Sigmoid colon (tissue), 7 donors: ENCODE measurements at places on chromosomes 13 and 19. TPM values are rescaled to one million over a fixed set of nuclear protein-coding genes. Genes with fewer than 3 reads are reported as not detected.

The NKG7 gene
- polyA plus RNA-seq, result 14.5 TPM

DNA sequence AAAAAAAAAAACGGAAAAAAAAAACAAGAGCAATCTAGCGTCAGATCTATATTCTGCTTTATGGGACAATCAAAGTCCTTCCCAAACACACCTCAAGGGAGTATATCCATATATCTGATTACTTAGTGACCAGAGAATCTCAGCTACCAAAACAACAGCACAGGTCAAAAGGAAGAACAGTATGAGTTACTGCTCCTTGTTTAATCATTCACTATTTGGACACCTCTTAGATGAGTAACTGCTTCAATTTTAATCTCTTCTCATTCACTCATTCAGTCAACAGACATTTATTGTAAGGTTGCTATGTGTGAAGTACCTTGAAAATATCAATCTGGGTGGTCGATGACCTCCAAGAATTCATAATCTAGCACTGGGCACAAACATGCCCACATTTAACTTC, 193.2 kb downstream of the IRS2 start:
- H3K27ac ChIP-seq, result no peak overlapping the region
- no peaks in the 10 kb centered on the region for H3K27me3 ChIP-seq
- H3K4me3 ChIP-seq, result no peak overlapping the region
- no peak for DNase-seq
- H3K36me3 ChIP-seq, result no peaks in the 10 kb centered on the region
- H3K4me1 ChIP-seq, result no peaks in the 10 kb centered on the region

GRCh38 chr13:43805681-43806128, 18.9 kb upstream of the ENOX1 start:
- H3K4me1 ChIP-seq, result peaks cover 7% of the 10 kb centered on the region
- no peak overlapping the region for H3K27ac ChIP-seq
- no peak overlapping the region for H3K4me3 ChIP-seq
- no peaks in the 10 kb centered on the region for H3K36me3 ChIP-seq

The SIRT6 gene
- polyA plus RNA-seq, result 66.1 TPM

DNA sequence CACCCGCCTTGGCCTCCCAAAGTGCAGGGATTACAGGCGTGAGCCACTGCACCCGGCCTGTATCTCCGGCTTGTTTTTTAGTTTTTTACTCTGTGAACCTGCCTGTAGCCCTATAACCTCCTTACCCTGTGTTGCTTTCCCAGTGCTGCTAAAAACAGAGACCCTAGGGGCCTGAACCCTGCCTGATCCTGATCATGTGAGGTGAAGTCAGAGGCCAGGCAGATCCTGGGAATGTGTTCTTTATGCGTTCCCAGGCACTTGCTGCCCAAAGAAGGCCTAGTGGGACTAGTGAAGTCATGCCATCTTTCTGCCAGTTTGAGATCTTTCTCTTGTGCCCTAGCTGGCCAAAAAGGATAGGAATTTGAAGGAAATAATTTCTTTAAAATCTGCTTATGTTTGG, 4.6 kb downstream of the UBA2 start:
- H3K4me3 ChIP-seq, result no peak overlapping the region
- H3K36me3 ChIP-seq, result peaks cover 26% of the 10 kb centered on the region
- H3K4me1 ChIP-seq, result peaks cover 45% of the 10 kb centered on the region
- no peak overlapping the region for H3K27ac ChIP-seq

DNA sequence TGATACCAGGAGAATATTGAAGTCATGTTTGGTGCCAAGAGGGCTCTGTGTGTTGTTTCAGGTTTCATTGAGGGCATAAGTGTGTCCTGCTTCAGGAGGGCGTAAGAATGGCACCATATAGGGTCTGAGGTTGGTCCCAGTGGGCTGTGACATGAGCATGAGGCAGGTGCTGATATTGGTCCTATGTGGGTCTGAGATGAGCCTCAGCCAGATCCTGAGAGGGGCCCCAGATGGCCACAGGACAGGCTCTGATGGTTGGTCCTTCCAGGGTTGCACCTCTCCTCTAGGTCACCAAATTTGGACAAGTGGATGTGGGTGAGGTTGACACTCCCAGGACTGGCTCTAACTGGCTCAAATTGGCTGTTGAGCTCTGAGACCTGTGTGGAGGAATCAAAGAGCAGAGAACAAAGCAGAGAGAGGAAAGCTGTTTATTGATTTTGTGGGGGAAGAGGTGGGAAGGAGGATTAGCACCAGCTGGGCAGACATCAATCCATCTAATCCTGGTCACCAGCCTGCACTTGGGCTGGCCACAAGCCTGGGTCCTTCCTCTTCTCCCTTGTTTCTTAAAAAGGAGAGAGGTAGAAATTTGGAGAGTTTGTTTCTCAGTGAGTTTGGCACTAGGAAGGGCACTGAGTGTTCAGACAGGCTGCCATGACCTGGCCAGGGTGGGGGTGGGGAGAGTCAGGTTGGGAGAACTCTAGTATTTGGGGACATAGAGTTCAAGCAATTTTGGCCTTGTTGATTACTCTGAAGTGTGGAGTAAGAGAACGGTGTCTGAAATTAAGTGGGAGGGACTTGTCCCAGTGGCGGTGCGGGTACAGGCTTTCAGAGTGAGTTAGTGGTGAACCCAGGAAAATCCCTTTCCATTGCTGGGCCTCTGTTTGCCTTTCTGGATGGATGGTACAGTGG, 38.7 kb downstream of the CYP2B6 start:
- DNase-seq, result no peak
- H3K27ac ChIP-seq, result no peak overlapping the region
- H3K36me3 ChIP-seq, result no peaks in the 10 kb centered on the region
- H3K27me3 ChIP-seq, result no peaks in the 10 kb centered on the region

The LRRC8E gene
- 1.2 TPM for polyA plus RNA-seq

- no peak for DNase-seq
- no peak overlapping the region for H3K4me3 ChIP-seq
- H3K27ac ChIP-seq, result no peak overlapping the region
- H3K27me3 ChIP-seq, result no peaks in the 10 kb centered on the region
- H3K36me3 ChIP-seq, result no peaks in the 10 kb centered on the region
Measured at GRCh38 chr13:94411747-94412146, 67.7 kb downstream of the DCT start.

DNA sequence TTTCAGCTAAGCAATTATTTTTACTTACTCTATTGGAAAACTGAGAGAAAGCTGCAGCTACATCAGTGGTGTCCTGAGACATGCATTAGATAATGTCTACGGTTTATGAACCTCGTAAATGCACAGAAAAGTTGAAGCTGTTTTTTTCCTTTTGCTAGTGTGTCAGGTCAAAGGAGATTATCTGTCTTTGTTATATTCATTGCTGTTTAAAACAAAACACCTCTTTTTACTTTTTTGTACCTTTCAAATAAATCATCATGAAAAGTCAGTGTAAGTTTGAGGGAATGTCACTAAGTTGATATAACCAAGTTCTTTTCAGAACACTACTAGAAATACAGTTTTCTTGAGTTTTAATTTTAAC, 2.2 kb downstream of the NBEA start:
- peaks cover 16% of the 10 kb centered on the region for H3K4me1 ChIP-seq
- DNase-seq, result no peak
- peak overlapping the region; percentile 89 for H3K27ac ChIP-seq
- H3K27me3 ChIP-seq, result no peaks in the 10 kb centered on the region
- H3K4me3 ChIP-seq, result no peak overlapping the region

GRCh38 chr19:31252441-31252840, 96.8 kb downstream of the TSHZ3 start:
- DNase-seq, result no peak
- H3K4me1 ChIP-seq, result peaks cover 5% of the 10 kb centered on the region
- H3K36me3 ChIP-seq, result no peaks in the 10 kb centered on the region
- H3K4me3 ChIP-seq, result no peak overlapping the region
- H3K27ac ChIP-seq, result no peak overlapping the region

The ZNF829 gene
- polyA plus RNA-seq, result 1.3 TPM

DNA sequence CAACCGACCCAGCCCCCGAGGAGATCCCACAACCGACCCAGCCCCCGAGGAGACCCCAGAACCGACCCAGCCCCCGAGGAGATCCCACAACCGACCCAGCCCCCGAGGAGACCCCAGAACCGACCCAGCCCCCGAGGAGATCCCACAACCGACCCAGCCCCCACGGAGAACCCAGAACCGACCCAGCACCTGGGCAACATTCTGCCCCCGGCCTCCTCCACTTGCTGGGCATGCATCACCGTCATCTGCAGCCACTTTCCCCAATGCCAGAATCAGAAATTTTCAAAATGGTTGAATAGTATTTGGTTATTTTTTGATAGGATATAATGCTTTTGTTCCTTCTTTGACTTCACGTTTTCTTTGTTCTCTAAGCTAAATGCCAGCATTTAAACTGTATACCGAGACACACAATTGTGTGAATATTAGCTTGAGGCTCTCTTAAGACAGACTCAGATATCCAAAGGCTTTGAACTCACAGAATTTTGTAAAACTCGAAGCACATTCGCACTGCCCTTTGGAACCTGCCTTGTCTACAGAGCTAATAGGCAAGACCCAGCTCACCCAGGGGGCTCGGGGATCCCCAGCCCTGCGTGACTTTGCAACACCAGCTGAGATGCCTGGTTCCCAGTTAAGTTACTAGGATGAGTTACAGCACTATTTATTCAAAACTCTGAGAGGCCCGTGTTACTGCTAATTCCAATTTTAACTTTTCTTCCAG, 15.5 kb upstream of the RASA3 start:
- no peak overlapping the region for H3K27ac ChIP-seq
- no peaks in the 10 kb centered on the region for H3K4me1 ChIP-seq
- H3K36me3 ChIP-seq, result no peaks in the 10 kb centered on the region
- H3K4me3 ChIP-seq, result no peak overlapping the region
- H3K27me3 ChIP-seq, result no peaks in the 10 kb centered on the region

- H3K4me1 ChIP-seq, result no peaks in the 10 kb centered on the region
- H3K4me3 ChIP-seq, result no peak overlapping the region
- no peaks in the 10 kb centered on the region for H3K36me3 ChIP-seq
- DNase-seq, result no peak
Measured at GRCh38 chr19:45234089-45234869, 10.9 kb downstream of the EXOC3L2 start.

The WBP4 gene
- 7.8 TPM for polyA plus RNA-seq

The SEMA6B gene
- 4.7 TPM for polyA plus RNA-seq

GRCh38 chr13:34161931-34162543, 344.1 kb downstream of the RFC3 start:
- H3K27me3 ChIP-seq, result no peaks in the 10 kb centered on the region
- no peak overlapping the region for H3K4me3 ChIP-seq
- H3K4me1 ChIP-seq, result peaks cover 36% of the 10 kb centered on the region

The C13orf46 gene
- polyA plus RNA-seq, result 1.2 TPM

DNA sequence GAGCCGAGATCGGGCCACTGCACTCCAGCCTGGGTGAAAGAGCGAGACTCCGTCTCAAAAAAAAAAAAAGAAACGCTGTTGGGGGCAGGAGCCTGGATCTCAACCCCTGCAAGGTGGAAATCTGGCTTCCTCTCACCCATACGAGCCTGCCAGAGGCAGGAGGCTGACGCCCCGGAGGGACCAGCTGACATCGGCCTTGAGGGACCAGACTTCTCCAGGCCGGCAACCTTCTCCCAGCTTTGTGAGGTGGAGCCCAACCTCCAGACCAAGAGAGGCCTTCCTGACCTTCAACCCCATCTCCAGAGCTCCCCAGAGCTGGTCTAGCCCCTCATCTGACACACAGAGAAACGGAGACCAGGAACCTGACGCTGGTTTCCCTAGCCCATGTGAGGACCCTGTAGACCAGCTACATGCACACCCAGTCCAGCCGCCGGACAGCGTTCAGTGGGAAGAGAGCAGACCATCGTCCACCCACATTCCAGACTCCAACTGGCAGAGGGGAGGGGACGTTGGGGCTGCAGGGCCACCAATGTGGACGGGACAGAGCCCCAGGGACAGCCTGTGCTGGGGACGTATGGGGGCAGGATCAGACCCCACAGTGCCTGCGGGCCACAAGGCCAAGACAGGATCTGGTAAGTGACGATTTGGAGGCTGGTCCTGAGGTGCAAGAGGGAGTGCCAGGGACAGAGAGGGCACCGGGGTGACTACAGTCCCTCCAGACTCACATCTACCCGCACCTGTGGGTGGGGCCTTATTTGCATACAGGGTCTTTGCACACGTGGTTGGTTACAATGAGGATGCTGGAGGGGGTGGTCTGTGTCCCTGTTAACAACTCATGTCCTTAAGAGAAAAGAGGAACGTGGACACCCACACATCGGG, 11.4 kb downstream of the SBNO2 start:
- DNase-seq, result no peak

DNA sequence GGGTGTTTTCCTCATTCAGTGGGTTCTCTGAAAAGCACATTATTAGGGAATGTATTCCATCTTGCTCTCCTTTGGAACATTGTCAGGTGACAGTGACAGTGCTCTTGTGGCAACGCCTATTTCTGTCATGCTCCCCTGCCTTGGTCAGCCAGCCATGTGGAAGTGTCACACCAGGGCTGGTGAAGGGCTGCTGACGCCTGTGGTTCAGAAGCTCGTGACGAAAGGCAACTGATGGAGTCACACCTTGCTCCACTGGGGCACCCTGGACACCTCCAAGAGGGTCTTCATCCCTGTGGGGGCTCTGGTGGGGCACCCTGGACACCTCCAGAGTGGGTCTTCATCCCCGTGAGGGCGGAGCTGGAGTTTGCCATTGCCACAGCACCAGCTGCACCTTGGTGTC, 68.9 kb upstream of the GPR183 start:
- no peak overlapping the region for H3K4me3 ChIP-seq
- peaks cover 30% of the 10 kb centered on the region for H3K36me3 ChIP-seq
- H3K27ac ChIP-seq, result no peak overlapping the region
- no peaks in the 10 kb centered on the region for H3K4me1 ChIP-seq
- no peaks in the 10 kb centered on the region for H3K27me3 ChIP-seq

- DNase-seq, result peak; percentile 95
- no peaks in the 10 kb centered on the region for H3K27me3 ChIP-seq
- H3K36me3 ChIP-seq, result no peaks in the 10 kb centered on the region
- peak overlapping the region; percentile 49 for H3K27ac ChIP-seq
Measured at GRCh38 chr13:26508885-26509284, 48.6 kb upstream of the WASF3 start.

- DNase-seq, result peak; percentile 90
- peaks cover 35% of the 10 kb centered on the region for H3K4me1 ChIP-seq
- no peaks in the 10 kb centered on the region for H3K27me3 ChIP-seq
- H3K4me3 ChIP-seq, result no peak overlapping the region
- peaks cover 4% of the 10 kb centered on the region for H3K36me3 ChIP-seq
- peak overlapping the region; percentile 95 for H3K27ac ChIP-seq
Measured at GRCh38 chr19:4647676-4648644, 8.6 kb downstream of the TNFAIP8L1 start.

- no peak overlapping the region for H3K27ac ChIP-seq
- H3K27me3 ChIP-seq, result no peaks in the 10 kb centered on the region
- H3K4me1 ChIP-seq, result no peaks in the 10 kb centered on the region
- H3K4me3 ChIP-seq, result no peak overlapping the region
- peak; percentile 36 for DNase-seq
Measured at GRCh38 chr19:33814181-33815165, 17.8 kb downstream of the KCTD15 start.

DNA sequence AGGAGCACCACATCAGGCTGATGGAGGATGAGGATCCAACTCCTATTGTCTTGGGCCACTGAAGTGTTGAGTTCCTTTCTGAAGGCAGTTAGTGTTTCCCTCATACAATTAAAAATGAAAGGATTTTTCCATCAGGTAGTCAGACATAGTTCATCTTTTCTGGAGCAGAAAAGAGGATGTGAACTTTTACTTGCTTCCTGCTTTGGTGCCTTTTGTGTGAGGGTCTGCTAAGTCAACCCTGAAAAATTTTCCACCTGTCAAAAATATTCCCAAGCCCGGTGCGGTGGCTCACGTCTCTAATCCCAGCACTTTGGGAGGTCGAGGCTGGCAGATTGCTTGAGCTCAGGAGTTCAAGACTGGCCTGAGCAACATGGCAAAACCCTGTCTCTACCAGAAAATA, 43.9 kb downstream of the RGCC start:
- H3K4me1 ChIP-seq, result no peaks in the 10 kb centered on the region
- no peak overlapping the region for H3K27ac ChIP-seq
- H3K36me3 ChIP-seq, result no peaks in the 10 kb centered on the region
- H3K4me3 ChIP-seq, result no peak overlapping the region
- no peaks in the 10 kb centered on the region for H3K27me3 ChIP-seq
- no peak for DNase-seq

The RHPN2 gene
- polyA plus RNA-seq, result 28.8 TPM
